ENCODE measurements at places on chromosomes 2 and 18.

DNA sequence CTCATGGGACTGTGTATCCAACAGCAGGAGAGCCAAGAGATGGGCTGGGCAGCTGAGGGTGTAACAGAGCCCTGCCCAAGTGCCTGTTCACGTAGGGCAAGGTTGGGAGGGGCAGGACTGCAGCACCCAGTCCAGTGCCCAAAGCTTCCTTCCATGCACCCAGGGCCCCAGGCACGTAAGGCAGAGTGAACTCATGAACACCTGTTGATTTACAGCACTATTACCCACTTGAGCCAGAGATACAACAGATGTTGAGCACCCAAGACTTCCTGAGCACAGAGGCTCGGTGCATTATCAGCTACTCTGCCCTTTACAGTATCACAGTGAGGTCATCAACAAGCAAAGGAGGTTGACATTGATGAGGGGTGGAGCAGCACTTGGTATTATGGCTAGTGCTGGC is 50.2 kb upstream of the FHL2 start:
- DNase-seq = no peak

GRCh38 chr2:98908931-98909316 is 27.1 kb downstream of the CRACDL start:
- DNase-seq = peak; percentile 66

DNA sequence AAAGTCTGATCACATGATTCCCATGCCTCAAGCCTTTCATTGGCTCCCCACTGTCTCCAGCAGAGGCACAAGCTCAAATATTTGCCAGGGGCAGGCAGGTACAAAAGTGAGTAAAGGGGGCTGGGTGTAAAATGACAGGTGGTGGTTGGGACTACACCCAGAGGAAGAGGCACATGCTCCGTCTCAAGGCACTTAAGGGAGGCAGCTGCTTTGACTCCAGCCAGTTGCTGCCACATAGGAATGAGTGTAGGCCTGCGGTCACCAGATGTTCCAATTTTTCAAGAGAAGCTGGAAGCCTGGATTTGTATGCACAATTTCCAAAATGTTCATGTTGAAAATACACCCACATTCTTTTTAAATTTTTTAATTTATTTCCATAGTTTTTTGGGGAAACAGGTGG is 164.4 kb downstream of the UPP2 start:
- no peak for DNase-seq

DNA sequence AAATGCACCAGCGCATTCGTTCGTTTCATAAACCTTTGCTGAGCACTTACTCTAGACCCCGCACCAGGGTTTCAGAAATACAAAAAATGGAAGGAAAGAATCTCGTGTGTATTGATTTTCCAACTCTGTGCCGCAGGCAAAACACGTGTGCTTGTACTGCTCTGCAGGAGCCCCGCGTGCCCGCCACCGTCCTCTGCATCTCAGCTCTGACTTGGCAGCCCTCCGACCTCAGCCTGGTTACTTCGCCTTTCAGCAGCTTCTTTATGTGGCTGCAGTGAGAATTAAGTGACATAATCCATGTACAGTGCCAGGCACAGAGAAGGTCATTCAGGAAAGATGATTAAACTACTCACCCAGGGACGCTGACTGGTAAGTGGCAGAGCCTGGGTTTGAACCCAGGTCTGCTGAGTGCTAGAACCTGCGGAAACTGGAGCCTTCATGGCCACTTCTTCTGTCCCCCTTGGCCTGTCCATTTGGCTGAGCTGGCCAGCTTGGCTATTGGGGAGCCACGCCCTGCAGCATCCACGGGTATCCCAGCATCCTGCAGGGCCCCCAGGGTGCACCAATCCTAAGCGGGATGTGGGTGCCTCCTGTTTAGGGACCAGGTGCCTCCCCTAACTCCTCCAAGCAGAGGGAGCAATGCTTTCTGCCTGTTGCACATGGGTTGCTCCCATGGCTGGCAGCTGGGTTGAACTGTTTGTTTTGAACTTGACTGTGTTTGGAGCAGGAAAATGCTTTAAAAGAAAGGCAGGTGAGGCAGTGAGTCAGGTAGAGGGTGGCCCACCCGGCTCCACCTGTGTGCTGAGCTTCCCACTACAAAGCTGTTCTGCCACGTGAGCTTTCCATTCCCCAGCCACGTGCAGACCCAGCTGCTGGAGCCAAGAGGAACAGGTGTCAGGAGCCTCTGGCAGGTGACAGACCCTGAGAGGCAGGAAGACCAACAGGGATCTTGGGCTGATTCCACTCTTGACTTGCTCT is 34.3 kb downstream of the INHBB start:
- DNase-seq = no peak

- peak; percentile 90 for DNase-seq
These were observed 30.2 kb downstream of the PSD4 start for GRCh38 chr2:113203901-113204519.

DNA sequence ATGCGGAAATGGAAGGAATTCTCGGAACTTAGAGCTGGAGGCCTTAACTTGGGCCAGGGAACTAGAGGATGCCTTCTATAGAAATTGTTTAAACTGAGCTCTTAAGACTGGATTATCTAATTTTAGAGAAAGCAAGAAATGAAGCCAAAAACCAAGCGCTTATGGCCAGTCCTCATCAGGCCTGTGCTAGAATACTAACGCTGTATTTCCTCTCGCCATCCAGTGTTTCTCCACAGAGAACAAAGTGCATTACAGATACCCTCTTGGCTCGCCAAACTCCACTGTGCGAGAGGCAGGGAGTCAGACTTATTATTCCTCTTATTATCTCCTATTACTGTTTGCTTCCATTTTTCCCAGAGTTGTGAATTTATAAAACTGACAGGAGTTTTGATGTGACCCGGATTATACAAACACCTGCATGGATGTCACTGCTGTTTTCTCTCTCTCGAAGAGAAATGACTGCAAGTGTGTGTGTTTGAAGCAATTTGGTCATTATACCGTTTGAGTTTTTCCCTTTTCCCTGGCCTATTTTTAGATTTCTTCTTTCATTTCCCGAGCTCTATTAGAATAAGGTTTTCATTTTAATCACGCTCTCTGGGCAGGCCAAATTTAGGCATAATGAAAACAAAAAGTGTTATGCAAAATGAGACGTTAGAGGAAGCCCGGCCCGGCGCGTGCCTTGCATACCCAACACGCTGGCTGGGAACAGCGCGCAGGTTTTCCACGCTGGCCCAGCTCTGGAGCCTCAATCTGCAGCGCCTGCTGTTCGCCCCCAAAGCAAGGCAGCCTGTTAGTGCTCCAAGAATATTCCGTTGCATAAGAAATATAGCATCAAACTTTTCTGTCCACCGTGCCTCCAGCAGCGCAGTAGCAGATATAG is 103.3 kb downstream of the ALK start:
- no peak for DNase-seq

GRCh38 chr2:125041846-125042245 is 1016.8 kb downstream of the CNTNAP5 start:
- DNase-seq = no peak

GRCh38 chr2:230692760-230693159 is 19.9 kb upstream of the CAB39 start:
- no peak for DNase-seq

GRCh38 chr2:73985308-73986084 is 786 bp downstream of the TET3 start:
- peak; percentile 18 for DNase-seq

DNA sequence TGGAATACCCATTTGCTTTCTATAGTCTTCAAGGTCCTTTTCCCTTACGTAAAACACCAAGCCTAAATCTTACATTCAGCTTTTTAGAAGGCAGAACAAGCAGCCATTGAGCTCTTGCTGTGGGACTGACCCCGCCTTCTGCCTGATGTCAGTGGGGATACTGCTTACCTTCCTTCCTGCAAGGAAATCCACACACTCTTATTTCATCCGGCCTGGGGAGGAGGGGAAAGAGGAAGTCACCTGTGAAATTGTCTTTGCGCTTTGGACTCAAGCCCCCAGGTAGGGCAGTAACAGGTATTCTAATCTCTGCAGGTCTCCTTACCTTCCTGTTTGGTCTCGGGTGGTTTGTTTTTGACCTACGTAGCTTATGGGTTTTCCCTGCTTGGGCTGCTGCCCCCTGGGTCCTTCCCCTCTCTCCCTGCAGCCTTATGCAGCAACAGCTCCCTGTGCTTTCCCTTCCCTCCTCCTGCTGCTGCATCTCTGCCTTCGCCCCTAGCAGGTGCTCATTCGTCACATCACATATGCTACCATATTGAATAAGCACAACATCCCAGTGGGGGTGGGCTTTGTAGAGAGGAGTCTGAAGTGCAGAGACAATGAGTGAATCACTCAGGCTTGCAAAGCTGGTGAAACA is 402.5 kb upstream of the TRIB2 start:
- DNase-seq = no peak

DNA sequence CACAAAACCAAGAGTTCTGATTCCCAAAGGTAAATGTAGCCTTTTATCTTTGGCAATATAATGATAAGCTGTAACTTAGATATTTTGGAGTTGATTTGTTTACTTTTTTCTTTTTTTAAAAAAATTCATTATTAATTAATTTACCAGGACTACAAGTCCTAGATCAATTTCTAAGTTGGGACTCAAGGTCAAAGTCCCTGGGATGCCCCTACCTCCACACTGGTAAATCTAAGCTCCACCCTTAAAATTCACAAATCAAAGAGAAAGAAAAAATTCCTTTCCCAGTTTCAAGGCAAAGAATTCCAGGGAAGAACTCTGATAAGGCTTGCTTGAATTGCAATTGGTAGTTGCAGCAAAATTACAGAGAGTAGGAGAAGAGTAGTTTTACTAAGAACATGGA is 71.3 kb downstream of the MDH1 start:
- DNase-seq = no peak

DNA sequence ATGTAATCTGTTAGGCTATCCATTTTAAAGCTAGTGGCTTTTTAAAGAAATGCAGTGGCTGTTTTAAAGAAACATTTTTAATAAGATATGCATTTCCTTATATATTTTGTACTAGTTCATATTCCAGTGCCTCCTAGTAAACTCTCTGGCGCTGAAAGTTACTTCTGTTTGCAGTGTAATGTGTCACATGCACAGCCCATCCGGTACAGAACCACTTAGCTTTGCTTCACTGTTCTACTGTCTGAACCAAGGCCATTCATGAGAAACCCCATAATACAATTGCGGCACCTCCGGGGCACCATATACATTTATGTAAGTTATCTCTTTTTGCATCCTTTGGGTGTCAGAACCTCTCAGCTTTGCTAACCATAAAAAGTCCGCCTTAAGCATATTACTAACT is 114.6 kb upstream of the KCTD1 start:
- no peak for DNase-seq

GRCh38 chr2:142422769-142423168 is 292.0 kb upstream of the LRP1B start:
- no peak for DNase-seq

DNA sequence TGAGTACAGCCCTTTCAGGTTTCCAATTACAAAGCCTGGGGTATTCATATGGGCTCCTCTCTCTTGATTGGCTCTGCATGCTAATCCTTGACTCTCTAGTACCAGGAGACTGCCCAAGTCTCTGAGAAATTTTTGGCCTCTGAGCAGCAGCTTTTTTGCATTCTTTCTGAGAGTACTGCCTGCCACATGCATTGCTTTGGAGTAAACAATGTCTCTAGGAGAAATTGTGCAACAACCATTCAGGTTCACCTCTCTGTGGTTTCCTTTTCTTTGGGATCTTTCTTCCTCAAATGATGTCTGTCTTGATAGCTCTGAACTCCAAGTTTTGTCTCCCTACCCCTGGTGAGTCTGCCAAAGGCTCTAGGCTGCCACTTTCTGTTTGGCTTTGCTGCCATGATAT is 115.8 kb upstream of the SETBP1 start:
- DNase-seq = no peak

- DNase-seq = peak; percentile 46
These were observed 26.6 kb upstream of the LANCL1 start for GRCh38 chr2:210503001-210503623.

- no peak for DNase-seq
These were observed 86.4 kb downstream of the TCF4 start for GRCh38 chr18:55501579-55501978.

DNA sequence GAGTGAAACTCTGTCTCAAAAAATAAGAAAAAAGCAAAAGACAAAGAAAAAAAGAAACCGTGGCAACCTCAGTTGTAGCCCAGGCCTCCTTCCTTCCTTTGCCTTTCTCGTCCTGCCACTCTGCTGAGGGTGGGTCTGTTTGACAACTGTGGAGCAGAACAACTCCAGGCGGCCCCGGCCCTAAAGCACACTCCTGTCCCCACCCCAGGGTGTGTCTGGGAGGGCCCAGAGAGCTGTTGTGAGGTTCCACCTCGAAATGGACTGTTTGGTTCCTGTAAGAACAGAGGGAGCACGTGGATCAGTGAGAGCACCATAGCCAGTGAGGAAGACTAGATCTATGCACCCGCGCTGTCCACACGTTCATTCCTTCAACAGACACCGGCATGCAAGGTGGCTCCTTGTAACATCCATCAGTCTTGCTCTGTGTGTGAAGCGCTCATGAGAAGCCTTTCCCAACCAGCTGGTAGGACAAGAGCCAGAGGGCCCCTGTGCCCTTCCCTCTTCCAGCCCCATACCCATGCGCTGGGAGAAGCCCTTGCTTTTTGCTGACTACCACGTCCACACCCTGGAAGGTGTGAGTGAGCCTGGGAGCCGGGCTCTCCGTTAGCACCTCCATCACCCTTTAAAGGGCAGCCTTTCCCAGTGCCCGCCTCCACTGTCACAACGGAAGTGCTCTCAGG is 61.6 kb downstream of the SOWAHC start:
- no peak for DNase-seq

GRCh38 chr2:218393750-218394290 is 5.8 kb upstream of the CTDSP1 start:
- DNase-seq = no peak

Measured in A172 (cell line).